OCI-M1 (cell line): ENCODE measurements at places on chromosomes 6 and 20.
A peak's percentile ranks its signal among the peaks of the same experiment; 100 is the strongest.

GRCh38 chr6:38942442-38942841, 106.1 kb upstream of the GLP1R start:
- no peak for DNase-seq

GRCh38 chr6:158018041-158018771, 36.5 kb downstream of the SYNJ2 start:
- no peak for DNase-seq

GRCh38 chr6:88810701-88811100, 152.7 kb downstream of the RNGTT start:
- no peak for DNase-seq

GRCh38 chr6:91600561-91600960, 1013.7 kb upstream of the MAP3K7 start:
- peak; percentile 40 for DNase-seq

DNA sequence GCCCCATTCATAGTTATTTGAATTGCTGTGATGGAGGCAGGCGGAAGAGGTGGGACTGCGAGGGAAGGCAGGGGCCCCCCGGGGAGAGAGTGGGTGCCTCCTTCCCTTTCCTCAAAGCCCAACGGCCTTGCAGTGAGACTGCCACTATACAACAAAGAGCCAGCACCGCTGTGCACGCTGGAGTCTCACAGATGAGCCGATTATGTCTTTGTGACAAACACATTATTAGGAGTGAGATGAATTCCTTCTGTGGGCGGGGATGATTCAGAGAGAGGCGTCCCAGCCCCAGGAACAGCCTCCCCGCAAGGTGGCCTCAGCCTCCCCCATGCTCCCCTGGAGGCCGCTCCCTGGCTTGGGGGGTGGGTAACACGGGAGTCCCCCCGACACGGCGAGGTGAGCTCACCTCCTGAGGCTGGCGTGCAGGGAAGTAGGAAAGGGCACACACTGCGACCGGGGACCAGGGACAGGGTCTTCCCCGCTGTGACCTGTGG, 26.7 kb downstream of the NTSR1 start:
- DNase-seq = no peak

DNA sequence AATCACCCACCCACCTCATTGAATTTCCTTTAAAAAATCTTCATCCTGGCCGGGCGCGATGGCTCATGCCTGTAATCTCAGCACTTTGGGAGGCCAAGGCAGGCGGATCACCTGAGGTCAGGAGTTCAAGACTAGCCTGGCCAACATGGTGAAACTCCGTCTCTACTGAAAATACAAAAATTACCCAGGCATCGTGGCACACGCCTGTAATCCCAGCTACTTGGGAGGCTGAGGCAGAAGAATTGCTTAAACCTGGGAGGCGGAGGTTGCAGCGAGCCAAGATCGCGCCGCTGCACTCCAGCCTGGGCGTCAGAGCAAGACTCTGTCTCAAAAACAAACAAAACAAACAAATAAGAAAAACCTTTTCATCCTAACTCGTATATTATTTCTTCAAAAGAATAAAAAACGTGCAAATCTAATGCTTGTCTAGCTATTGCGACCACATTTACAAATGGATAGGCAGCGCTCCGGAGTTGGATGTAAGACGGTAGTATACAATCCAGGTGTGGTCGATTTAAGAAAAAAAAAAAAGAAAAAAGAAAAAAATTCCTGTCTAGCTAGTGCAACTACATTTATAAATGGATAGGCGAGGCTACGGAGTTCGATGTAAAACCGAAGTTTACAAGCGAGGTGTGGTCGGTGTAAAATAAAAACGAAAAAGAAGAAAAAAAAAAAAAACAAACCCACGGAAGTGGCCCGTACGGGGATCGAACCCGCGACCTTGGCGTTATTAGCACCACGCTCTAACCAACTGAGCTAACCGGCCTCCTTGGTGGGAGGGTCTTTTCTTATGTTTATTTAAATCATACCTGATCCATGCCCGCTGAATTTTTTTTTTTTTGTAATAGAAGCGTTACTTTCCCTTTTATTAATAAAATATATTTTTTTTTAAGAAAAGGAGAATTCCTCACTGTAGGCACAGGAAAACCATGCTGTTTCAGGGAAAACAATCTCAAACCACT, 70.7 kb upstream of the PRSS16 start:
- peak; percentile 85 for DNase-seq

GRCh38 chr6:32609391-32609730, 19.7 kb upstream of the HLA-DRB1 start:
- no peak for DNase-seq

GRCh38 chr6:135458051-135458450, 39.5 kb downstream of the AHI1 start:
- no peak for DNase-seq

DNA sequence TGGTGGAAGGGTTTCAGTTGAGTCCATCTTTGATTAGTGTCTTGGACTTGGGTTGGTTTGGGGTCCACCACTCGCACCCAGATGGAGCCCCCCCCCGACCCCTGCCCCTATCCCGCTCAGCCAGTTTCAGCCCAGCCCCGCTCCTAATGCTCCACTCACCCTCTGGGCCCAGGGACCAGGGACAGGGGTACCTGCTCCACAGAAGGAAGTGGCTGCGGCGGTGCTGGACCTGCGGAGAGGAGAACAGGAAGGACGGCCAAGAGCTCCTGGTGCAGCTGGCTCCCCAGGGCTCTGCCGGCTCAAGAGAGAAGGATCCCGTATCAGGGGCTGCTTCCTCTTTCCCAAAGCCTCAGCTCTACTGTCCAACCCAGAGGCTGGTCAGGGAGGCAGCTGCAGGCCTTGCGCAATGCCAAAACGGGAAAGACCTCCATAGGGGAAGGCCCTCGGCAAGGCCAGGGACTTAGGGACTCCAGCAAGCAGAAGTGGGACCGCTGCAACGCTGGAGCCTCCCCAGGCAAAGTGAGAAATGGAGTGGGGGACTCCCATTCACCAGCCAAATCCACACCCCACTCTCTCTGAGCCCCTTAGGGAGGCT, at the start of gene SIGLEC1:
Gene SIGLEC1 (minus strand): TSS at position 322 of the 595 bp plus-strand sequence. CDS start 5,472 bp downstream, outside the sequence.
- peak; percentile 46 for DNase-seq

GRCh38 chr6:132643547-132643946, 15.4 kb downstream of the TAAR1 start:
- no peak for DNase-seq

GRCh38 chr6:129455126-129455769, 254.7 kb downstream of the ARHGAP18 start:
- no peak for DNase-seq

DNA sequence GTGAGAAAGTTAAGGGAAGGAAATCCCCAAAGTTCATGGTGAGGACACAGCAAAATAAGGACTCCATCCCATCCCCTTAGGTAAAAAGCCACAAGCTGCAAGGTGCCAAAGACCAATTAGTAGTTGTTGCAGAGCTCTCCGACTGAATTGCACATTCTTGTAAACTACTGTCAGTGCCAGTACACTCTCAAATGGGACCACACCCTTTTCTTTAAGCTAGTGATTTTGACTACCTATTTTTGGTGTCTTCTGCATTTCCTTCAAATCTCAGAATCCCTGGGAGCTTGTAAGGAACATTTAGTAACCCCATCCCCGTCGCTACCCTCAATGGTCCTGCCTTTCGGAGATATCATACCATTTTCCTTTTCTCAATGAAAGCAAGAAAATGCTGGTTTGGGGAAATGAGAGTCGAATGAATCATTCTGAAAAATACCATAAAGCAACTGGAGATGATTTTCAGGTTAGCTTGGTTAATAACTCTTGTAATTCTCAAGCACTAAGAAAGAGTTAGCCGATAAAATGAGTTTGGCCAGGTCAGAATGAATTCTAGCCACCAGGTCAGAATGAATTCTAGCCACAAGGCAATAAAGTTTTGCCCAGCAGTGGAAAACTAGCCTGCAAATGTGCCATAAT, 5.2 kb upstream of the HMGN3 start:
- no peak for DNase-seq

- DNase-seq = no peak
These were observed 56.7 kb upstream of the IRAK1BP1 start for GRCh38 chr6:78810698-78811097.

GRCh38 chr6:163823577-163823976, 409.1 kb downstream of the QKI start:
- peak; percentile 11 for DNase-seq

DNA sequence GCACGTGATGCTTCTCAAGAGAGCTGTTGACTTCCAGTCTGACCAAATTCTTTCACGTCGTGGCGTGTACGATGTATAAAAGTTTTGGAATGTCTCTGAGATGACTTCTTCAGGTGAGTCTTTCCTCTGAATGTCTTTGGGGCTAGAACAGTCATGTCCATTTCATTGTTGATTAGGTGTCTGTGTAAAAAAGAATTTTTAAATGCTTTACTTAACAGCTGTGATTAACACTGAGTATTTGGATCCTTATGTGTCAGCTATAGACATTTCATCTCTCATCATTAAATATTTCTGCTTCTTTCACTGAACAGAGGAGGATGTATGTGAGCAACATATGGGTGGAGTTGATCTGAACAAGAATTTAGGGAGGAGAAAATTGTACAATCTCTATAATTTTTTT, 29.3 kb upstream of the KIF13A start:
- no peak for DNase-seq

DNA sequence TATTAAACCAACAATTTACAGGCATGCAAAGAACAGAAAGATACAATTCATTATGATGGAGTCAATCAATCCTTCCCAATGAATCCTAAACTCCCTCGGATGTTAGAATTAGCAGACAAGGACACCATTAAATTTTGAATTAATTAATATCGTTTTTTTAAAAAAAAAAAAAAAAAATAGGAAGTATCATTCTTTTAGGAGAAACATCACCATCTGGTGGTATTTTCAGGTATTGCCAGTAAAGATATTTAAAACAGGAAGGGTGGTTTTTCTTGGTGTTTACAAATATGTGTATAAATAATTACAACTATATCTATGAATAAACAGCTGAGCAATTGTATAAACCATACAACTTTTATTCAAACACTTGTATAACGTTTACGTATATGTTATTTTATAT, 564.4 kb downstream of the HAO1 start:
- peak; percentile 68 for DNase-seq

- peak; percentile 3 for DNase-seq
These were observed 440.9 kb downstream of the BTBD3 start for GRCh38 chr20:12358655-12359009.

- no peak for DNase-seq
These were observed 503.1 kb downstream of the ADGRB3 start for GRCh38 chr6:69138148-69138547.

DNA sequence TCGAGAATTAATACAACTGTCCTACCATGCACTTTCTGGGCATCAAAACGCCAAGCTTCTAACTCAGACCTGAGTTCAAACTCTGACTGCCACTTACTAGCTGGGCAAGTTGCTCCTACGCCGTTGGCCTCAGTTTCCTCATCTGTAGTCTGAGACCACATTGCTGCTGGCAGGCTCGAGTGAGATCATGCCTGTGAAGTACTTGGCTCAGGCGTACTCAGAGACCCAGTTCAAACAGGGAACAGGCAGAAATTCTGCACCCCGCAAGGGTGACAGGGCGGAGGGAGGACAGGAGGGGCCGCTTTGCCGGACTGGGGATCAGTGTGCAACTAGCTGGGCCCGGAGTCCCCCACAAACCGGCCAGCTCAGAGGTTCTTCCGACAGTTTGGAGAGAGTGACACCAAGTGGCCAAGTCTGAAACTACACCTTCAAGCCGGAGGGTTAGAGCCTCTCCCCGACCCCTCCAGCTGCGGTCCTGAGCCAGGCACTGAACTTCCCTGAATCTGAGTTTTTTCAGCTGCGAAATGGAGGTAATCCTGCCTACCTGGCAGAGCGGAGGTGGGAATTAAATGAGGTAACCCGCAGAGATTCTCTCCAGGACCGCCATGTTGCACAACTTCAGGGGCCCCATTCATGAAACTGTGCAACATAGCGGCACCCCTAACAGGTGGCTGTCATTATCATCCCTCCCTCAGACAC, 46.0 kb upstream of the PTPN1 start:
- DNase-seq = peak; percentile 68

GRCh38 chr20:8504030-8504429, 372.0 kb downstream of the PLCB1 start:
- no peak for DNase-seq

GRCh38 chr6:54010340-54011276, 100.6 kb upstream of the MLIP start:
- DNase-seq = peak; percentile 56

DNA sequence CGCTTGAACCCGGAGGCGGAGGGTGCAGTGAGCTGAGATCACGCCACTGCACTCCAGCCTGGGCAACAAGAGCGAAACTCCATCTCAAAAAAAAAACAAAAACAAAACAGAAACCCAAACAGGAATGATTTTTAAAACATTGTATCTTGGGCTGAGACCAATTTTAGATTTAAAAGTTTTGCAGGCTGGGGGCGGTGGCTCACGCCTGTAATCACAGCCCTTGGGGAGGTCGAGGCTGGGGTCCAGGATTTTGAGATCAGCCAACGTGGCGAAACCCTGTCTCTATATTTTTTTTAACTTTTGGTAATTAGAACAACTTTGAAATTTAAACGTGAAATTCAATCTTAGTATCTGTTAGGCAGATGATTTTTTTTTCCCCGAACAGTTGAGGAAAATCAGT, 70.5 kb downstream of the AKAP12 start:
- DNase-seq = no peak

DNA sequence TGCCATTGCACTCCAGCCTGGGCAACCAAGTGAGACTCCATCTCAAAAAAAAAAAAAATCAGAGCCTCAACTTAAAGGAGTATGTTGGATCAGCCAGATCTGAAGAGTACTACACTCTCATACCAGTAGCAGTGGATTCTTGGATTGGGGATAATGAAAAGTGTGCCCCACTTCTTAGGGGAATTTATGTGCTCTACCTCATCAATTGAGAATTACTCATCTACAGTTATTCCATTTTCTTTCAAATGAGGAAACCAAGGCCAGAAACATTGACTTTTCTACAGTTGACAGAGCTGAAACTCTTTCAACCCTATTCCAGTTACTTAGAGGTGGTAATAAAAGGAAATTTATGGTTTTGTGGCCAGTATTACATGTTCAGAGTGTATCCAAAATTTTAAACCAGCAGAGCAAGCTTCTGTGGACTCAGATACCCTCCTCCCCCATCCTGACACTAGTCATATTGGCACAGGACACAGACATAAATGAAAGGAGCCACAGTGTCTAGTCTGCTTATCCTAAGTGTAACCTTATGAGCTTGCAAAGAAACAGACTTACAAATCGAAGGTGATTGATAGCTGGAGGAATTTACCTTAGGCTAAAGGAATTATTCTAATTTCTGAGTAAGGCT, 51.2 kb downstream of the ORC3 start:
- DNase-seq = no peak

- DNase-seq = no peak
These were observed 30.4 kb downstream of the C6orf89 start for GRCh38 chr6:36916126-36916525.

DNA sequence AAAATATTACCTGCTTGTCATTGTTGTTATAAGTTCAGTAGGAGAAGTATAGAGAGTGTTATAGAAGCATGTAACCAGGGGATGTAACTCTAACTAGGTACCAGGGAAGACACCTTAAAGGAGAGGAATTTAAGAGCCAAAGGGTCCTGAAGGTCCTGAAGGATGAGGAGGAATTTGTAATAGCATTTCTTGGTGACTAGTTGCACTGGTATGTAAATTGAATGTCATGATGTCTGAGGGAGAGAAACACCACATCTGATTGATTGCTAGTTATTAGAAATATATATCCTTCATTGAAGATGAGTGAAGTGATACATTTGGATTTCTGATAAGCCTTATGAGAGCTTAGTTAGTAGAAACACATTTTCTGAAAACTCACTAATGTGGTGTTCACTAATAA, 643.8 kb downstream of the RFPL4B start:
- no peak for DNase-seq
